ENCODE measurements at places on chromosomes 4 and X.

- no peak for DNase-seq
Measured at GRCh38 chr4:168257768-168258167, 60.8 kb downstream of the DDX60 start.

- DNase-seq, result no peak
Measured at GRCh38 chr4:176063718-176064117, 1.9 kb upstream of the WDR17 start.

DNA sequence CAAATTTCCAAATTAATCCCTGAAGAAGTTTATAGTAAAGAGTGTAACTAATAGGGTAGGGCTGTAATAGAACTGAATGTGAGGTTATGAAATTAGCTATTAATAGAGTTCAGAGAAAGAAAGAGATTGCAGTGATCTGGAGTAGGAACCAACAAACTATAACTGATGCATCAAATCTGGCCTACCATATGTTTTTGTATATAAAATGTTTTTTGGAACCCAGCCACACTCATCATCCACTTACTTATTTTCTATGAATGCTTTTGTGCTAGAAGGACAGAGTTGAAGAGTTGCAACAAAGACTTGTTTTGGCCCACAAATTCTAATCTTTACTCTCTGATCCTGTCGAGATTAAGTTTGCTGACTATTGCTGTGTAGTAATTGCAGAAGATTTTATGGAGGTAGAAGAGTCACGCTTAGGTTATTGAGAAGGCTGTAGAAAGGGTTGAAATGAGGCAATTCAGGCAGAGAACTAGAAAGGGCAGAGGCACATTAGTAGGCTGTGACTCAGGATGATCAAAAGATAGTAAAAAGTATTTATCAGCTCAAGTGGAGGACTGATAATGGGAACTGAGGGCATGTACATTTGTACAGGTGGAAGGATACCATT, 298.7 kb upstream of the EMCN start:
- no peak for DNase-seq

DNA sequence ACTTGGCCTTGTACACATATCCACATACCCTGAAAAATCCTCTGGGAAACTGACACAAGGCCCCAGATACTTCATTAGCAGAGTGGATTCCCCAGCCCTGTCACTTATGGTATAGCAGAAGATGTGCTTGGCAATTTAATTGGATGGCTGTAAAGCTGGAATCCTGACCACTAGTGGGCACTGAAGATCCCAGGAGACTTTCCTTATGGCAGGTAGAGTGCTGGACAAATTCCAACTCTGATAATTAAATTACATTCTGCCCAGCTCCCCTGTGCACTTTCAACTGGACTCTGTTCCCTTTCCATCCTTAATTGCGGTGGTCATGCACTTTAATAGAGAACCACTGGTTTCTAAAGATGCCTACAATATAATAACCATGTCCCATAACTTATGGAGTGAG, 119.8 kb downstream of the DCK start:
- DNase-seq, result no peak

DNA sequence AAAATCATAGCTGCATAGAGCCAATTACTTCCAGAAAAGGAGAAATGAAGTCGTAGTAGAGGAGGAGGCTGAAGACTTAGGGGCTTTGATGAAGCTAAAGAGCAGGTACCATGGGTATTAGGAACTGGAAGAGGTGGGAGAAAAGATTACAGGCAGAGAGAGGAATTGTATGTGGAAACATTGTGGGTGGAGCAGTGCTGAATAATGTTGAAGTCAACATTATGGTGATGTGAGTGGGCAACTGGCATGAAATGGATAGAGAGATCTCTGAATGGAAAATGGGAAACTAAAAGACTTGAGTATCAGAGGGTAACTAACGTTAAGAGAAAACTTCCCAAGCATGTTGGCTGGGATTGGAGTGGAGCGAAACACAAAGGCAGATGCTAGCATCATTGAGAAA, 92.5 kb downstream of the AREG start:
- DNase-seq, result no peak

- no peak for DNase-seq
Measured at GRCh38 chrX:52424656-52425055, 55.8 kb downstream of the XAGE2 start.

All from Karpas-422 (cell line).